ENCODE measurements at places on chromosomes 6 and 20.

DNA sequence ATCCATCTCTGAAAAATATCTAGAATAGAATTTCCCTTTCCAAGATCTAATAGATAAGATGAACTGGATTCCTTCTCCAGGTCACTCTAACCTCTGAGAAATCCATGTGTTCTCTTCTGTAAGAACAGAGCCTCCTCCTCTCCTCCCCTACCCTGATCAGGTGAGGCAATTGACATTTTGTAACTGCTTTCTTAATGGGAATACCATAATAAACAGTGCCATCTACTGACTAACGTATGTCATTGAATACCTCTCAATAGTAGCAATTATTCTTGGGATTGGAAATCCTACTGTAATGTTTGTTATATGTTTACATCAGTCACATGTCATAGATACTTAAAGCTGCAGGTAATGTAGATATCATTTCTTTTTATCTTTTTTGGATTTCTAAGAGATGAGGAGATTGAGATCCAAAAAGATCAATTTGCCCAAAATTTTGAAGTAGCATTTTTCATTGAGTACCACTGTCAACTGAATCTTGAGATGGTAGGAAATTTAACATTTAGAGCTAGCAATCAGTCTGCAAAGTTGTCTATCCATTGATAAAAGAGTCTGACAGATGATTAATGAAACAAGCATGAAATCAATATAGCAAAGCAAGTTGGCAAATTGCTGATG is 365.8 kb upstream of the HSF2 start:
- no peak for DNase-seq

GRCh38 chr6:111672761-111673450 is 67.2 kb upstream of the TRAF3IP2 start:
- DNase-seq = no peak

DNA sequence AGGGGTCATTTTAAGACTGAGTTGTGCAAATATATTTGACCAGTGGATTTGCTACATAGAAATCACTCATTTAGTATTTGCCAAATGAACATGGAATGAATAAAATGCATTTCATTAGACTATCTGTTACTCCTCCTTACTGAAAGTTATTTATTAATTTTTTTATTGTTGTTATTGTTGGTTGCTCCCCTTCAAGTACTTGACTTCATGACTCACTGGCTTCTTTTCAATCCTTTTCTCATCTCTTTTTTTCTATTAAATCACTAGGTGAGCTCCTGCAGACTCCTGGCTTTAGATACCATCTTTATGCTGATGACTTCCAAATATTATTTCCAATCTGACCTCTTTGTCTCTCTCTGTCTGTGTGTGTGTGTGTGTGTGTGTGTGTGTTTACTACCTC is 192.2 kb upstream of the FAM83B start:
- no peak for DNase-seq

- no peak for DNase-seq
Observed at GRCh38 chr6:63904650-63905248, 269.1 kb downstream of the PHF3 start.

DNA sequence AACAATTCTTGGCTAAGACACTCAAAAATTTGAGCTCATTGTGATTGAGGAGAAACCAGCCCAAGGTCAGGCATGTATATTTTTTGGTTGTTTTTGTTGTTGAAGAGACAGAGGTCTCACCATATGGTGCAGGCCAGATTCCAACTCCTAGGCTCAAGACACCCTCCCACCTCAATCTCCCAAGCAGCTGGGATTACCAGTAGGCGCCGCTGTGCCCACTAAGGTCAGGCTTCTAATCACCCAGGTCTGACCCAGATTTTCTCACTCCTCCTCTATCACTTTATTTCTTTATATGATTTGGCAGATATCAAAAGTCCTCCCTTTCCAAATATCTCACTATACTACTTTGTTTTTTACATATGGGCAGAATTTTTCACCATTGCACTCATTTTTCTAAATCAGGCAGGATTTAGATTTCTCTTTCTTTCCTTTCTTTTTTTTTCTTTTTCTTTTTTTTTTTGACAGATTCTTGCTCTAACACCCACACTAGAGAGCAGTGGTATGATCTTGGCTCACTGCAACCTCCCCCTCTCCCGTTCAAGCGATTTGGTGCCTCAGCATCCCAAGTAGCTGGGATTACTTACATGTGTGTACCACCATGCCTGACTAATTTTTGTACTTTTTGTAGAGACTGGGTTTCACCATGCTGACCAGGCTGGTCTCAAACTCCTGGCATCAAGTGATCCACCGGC is 1.7 kb upstream of the C6orf141 start:
- DNase-seq = no peak

GRCh38 chr20:53399592-53400335 is 193.9 kb downstream of the ZNF217 start:
- DNase-seq = no peak

- no peak for DNase-seq
Observed at GRCh38 chr6:156282087-156282486, 495.1 kb upstream of the ARID1B start.

- DNase-seq = no peak
Observed at GRCh38 chr20:48908656-48909319, 12.7 kb upstream of the ARFGEF2 start.

DNA sequence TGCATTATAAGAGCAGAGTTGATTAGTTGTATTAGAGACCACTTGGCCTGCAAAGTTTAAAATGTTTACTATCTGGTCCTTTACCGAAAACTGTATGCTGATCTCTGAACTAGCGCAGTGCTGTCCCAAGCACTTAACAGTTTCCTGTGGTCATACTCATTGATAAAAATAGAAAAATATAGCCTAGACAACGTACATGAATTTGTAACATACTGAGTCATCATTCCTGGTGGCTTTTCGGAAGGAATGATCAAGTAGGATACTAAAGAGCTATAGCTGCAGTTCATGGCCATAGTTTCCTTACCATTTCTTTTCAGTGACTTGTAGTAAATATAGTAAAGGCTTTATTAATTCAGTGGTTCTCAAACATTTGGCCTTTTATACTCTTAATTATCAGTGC is 18.4 kb downstream of the TTK start:
- DNase-seq = no peak

DNA sequence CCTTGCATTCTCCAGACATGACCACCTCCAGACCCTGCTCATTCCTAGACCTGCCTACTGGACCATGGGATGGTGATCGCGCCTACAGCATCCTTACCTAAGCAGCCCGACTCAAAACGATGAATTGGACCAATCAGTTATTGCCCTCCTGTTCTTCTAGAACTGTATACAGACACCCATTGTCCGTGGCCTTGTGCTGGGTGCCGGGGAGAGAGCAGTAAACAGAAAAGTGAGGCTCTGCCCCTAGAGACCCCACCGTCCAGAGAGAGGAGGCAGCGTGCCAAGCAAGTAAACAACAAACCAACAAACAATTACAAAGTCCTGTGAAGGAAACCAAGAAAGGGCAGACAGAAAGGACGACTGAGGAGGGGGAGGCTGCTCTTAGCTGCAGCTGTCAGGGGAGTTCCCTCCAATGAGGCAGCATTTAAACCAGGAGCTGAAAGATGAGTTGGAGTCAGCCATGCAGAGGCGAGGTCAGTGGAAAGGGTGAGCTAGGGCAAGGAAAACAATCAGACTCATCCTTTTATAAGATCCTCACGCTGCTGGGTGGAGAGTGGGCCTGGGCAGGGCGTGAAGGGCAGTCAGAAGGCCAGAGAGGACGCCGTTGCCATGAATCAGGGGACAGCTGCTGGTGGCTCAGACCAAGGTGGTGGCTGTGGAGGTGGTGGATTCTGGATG is 37.6 kb upstream of the BLCAP start:
- DNase-seq = no peak

- DNase-seq = no peak
Observed at GRCh38 chr6:140602431-140603248, 1228.2 kb upstream of the CITED2 start.

- DNase-seq = no peak
Observed at GRCh38 chr20:47181056-47181862, 175.2 kb downstream of the ZMYND8 start.

DNA sequence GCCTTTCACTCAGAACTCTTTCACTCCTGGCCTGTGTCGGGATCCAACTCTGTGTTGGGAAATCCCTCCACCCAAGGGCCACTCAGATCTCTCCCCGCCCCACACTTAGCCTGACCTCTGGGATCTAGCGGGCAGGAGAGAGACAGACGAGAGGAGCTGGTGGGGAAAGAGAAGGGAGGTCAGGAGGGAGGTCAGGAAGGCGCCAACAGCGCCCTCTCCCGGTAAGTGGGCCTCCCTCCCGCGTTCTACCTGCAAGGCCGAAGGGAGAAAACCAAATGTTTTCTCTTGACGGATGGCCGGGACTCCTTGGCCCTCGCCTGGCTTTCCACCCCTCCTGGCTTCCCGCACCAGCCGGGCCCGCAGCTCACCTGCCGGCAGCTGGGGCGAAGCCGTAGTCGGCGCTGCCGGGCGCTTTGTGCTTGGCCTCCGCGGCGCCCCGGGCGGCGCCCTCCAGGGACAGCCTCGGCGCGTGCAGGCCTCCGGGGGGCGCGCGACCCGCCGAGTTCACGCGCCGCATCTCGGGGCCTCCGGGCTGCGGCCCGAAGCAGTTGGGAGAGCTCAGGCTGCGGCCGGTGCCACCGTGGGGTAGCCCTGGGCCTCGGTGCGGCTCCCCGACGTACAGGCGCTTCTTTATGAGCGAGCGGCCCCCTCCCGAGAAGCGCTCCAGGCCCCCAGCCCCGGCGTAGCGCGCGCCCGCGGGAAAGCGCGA is 38.2 kb downstream of the C6orf132 start:
- peak; percentile 80 for DNase-seq

DNA sequence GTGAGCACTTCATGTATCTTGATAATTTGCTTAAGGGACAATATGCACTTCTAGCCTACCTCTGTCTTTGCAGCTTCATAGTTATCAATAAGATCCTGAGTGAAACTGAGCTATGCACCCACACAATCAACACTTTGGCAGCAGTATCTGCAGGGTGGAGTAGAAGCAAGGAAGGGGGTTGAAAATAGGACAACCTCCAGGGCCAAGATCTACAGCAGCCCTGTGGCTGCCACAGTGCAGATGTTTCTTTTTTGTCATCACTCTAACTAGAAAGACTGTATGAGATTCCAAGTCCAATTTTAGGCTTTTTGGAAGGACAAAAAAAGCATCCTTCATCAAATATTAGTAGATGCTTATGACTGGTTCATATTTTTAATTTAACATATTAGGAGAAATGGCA is 336.1 kb upstream of the CITED2 start:
- no peak for DNase-seq

DNA sequence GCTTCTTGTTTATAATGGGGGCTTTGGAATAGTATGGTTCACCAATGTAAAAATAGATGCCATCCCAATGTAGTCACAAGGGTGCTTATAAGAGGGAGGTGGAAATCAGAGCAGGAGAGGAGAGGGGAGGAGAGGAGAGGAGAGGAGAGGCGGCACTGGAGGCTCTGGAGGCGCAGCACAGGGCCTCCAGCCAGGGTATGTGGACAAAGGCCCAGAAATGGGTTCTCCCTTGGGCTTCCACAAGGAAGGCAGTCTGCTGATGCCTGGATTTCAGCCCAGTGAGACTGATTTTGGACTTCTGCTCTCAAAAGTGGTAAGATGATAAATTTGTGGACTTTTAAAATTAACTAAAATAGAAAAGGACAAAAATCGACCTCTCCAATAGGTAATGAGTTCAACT is 116.8 kb downstream of the RNASET2 start:
- no peak for DNase-seq

GRCh38 chr6:45541934-45542333 is 164.2 kb upstream of the SUPT3H start:
- no peak for DNase-seq

- no peak for DNase-seq
Observed at GRCh38 chr6:11251553-11252360, 19.3 kb upstream of the NEDD9 start.

DNA sequence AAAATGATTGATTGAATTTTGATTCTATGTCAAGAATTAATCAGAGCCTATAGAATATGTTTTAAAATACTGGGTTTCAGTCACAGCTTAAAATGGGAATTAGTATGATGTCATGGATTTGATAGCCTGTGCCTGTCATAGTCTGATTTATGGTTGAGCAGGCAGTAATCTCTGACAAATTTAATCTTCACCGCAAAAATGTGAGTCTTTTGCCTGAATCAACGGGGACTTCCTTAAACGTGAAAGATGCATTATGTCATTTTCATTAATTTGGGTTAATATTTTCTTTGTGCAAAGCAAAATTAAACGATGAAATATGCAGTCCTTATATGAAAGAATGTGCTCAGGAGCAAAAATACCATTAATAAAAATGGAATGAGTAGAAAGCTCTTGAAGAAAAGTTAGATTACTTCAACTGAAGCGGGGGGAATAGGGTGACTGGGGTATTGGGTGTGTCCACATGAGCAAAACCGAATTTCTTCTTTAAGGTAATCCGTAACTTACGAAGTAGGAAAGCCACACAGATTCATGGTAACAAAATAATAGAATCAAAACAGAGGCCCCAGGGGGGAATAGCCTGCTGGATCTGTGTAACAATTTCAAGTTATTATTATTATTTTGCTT is 339.6 kb upstream of the NOX3 start:
- no peak for DNase-seq

DNA sequence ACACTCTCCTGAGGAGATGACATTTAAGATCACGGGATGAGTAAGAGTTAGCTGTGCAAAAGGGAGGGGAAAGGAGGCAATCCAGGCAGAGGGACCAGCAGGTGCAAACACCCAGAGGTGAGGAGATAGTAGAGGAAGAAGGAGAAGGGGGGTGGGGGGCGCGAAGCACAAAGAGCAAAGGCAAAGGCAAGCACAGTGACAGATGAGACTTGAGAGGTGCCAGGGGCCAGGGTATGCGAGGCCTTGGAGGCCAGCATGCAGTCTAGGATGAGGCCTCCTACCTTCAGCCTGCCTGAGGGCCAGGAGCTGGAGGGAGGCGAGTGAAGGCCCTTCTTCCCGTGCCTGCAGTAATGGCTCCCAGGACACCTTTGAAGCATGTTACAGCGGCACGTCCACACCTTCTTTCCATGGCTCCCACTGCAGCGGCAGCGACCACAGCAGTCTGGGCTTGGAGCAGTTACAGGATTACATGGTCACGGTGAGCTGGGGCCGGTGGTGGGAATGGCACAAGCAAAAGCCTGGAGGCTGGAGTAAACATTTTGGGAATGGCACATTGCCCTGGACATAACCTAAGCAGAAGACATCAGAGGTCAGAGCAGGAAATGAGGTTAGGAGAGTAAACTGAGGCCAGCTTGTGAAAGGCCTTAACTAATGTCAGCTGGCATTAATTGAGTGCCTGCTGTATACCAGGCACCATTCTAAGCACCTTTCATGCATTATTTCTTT is 18.6 kb downstream of the CCM2L start:
- DNase-seq = no peak

DNA sequence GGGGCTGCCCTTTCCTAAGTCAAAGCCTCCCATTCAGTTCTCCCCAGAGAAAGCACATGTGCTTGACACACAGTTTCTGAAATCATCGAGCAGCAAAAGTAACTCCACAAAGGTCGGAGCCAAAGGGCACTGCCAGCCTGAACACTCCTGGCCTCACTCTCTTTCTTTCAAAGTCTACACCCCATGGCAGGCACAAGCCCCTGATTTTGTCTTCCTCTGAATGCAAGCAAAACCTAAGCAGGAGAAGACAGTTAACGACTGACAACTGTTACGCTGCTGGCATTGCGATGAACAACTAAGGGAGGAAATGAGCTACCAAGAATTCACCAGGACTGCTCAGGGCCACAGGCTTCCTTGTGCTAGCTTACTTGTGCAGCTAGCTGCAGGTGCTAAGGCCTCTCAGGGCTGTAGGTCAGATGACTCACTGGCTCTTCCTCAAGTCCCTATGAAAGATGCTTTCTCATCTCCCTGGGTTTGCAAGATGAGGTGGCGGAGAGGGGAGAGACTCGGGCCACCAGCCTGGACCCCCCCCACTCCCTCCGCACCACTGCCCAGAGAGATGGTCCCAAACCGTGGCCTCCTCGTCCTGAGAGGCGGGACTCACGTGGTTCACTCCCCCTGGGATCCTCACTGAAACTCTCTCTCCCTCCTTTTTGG is 208.2 kb downstream of the DLL1 start:
- no peak for DNase-seq

Data from activated naive CD8-positive, alpha-beta T cell treated with anti-CD3 and anti-CD28 coated beads for 36 hours (primary cell).